ENCODE measurements at places on chromosomes 16 and 17.
A peak's percentile ranks its signal among the peaks of the same experiment; 100 is the strongest.

DNA sequence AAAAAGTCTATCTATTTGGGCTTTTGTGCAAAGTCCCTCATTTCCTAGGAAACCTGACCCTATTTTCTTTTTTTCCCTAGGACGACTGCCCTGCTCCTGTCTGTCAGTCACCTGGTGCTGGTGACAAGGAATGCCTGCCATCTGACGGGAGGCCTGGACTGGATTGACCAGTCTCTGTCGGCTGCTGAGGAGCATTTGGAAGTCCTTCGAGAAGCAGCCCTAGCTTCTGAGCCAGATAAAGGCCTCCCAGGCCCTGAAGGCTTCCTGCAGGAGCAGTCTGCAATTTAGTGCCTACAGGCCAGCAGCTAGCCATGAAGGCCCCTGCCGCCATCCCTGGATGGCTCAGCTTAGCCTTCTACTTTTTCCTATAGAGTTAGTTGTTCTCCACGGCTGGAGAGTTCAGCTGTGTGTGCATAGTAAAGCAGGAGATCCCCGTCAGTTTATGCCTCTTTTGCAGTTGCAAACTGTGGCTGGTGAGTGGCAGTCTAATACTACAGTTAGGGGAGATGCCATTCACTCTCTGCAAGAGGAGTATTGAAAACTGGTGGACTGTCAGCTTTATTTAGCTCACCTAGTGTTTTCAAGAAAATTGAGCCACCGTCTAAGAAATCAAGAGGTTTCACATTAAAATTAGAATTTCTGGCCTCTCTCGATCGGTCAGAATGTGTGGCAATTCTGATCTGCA, 12.9 kb downstream of the TMEM98 start:
- DNase-seq = no peak

- no peak for DNase-seq
Measured at GRCh38 chr16:63497408-63497807, 1461.2 kb upstream of the CDH8 start.

DNA sequence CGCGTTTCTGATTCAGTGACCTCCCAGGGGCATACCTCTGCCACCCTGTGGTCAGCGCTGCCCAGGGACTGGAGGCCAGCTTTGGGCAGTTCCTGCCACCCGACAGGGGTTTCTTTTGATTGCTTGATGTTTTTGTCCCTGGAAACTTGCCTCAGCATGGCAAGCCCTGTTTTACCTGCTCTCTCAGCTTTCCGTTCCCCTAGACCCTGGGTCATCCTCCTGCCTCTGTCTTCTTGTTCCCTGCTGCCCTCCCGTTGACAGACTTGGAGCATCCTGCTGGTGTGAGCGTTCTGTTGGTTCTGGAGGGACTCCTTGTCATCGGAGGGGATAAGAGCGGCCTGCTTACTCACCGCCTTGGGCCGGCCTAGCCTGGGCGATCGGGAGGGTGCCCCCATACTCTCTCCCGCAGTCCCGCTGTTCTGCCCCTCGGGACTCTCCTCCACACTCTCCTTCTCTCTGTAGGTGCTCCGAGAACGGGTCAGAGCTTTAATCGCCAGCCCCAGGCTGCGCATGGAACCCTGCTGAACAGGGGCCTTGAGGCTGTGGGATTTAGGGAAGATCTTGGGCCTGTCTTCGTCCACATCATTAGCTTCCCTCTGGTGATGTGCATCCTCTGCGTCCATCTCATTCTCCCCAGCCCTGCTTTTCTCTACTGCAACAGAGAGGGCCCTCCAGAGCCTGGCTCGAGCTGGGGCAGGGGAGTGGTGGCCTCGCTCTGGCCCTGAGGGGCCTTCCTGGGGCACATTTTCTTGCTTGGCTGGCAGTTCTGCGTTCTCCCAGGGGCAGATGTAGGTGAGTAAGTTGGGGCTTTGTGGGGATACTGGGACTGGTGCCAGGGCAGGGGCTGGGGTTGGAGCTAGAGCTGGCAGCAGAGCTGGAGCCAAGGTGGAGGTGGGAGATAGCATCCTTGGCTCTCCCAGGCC, 13.7 kb downstream of the GPR179 start:
- no peak for DNase-seq

- no peak for DNase-seq
Measured at GRCh38 chr16:83854420-83854819, 44.5 kb upstream of the MLYCD start.

DNA sequence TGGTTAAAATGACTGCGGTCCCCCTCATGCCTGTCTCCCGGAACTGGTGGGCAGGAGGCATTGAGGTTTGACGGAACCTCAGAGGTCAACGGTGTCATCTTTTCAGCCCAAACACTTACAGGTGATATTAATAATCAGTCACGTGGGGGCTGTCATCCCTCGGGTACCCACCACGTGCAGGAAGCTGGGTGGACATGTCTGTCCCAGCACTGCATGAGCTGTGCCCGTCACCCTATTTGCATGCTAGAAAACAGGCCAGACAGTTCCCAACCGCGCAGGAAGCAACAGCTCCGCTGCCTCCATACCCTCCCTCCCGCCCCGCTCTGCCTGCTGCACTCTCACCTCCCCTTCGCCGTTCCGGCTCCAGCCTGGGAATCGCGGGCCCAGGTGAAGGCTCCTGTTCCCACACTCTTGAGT, 1.4 kb downstream of the SYNGR3 start:
- peak; percentile 68 for DNase-seq

DNA sequence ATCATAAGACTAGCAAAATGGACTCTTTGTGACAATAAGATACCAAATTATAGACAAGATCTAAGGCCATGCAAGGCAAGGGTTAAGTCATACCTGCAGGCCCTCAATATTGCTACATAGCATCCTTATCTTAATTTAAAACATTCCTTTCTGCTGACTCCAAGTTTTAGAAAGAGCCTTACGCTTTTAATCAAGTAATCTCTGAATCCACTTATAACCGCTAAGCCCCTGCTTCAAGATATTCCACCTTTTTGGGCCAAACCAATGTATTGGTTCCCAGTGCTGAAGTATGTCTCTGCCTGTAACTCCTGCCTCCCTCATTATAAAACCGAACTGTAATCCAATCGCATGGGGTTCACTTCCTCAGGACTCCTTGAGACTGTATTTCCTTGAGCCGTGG, 255.4 kb downstream of the PHKB start:
- no peak for DNase-seq

- no peak for DNase-seq
Measured at GRCh38 chr17:61179380-61179806, 220.2 kb upstream of the TBX2 start.

GRCh38 chr17:12591021-12591735, 74.5 kb upstream of the MYOCD start:
- no peak for DNase-seq

DNA sequence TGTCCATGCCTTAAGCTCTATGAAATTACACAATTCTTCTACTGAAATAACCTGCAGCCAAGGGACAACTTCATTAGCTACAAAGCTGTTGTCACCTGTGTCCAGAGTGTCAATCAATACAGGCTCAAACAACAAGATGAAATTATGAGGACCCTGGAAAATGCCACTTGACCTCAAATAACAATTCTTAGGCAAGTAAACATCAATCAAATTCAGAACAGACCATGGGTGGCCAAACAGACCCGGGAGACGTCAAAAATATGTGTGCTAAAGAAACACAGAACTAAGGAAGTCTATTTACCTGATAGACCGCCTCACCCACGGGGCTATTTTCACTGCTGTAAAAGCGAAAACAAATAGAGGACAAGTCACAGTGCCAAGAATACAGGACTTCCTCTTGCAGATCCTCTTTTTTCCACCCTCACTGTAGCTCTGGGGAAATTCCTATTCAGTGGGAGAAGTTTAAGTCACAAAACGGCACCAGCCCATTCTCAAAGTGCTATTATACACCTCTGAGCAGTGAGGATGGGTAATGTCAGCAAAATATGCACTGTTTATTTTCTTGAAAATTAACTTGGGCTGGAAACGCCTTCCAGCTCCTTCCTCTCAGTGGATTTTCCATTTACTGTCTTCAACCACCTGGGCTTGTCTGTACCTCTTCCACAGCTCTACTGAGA, 2.7 kb downstream of the LITAF start:
- DNase-seq = no peak

All from GM13976 (cell line).